ENCODE measurements at places on chromosomes 3 and 15.

DNA sequence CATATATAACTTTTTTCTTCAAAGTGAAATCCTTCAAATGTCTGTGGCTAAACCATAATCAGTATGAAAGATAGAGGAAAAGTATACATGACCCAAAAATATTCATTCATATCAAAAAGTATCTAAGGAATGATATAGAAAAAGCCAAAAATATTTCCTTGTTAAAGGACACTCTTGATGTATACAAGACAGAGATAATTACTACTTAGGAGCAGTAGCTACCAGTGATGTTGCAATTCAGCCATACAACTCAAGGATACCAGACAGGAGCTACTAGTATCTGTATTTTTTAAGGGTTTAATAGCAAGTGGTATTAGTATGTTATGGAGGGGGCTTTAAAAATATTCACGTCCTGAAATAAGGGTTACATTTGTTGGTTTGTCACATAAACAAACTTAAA lies 37.0 kb downstream of the FBXL22 start:
- DNase-seq, result no peak

GRCh38 chr3:52518723-52519444 lies 14.8 kb downstream of the NT5DC2 start:
- DNase-seq, result no peak

GRCh38 chr3:88334187-88334868 lies 184.6 kb downstream of the C3orf38 start:
- no peak for DNase-seq

DNA sequence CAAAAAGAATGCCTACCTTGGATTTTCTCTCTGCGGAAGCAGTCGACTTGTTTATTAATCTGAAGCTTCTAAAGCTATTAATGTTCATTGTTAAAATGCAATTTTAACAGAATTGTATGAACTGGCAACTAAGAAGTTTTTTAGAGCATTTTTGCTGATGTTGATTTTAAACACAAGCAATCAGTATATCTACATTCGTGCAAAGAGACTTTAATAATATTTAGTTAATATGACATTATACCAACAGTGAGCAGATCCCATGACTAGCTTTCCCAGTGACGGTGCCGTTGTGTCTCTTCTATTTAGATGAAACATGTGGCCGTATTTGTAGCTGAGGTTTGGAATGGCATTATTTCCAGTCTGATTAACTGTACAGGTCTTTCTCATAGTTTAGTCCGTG lies 88.0 kb downstream of the PEX5L start:
- DNase-seq, result no peak

GRCh38 chr3:66479532-66479947 lies 21.3 kb downstream of the LRIG1 start:
- DNase-seq, result no peak

DNA sequence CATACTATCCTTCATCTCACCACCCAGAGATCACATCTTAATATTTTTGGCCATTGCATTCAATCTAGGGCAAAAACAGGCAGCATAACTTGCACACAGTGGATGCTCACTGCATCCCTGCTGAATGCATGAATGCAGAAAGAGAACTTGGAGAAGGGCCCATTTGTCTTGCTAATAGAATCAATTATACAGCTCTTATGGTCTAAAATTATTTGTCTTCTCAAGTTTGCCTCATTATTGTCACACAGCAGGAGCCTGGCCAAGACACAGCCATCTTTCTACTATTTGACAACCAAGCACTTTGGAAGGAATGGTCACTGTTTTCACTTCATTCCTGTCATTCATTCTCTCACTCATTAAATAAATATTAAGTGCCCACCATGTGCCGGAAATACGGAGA lies 1.2 kb upstream of the ARHGEF26 start:
- DNase-seq, result no peak

DNA sequence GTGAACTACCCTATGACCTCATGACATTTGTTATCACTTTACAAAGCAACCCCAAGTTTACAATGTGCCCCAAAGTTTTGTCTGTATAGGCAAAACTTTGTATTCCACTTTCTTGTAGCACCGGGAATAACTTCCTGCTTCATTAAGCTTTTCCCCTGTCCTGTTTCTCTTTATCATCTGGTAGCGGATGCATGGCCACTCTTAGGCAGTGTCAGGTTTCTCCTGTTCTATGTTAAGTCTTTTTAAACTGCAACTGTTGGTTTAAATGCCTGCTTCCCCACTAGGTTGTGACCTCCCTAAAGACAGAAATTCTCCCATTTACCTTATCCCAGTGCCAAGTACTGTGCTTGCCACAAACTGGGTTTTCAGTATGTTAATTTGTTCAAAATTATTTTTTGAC lies 433.6 kb upstream of the DPH6 start:
- no peak for DNase-seq

DNA sequence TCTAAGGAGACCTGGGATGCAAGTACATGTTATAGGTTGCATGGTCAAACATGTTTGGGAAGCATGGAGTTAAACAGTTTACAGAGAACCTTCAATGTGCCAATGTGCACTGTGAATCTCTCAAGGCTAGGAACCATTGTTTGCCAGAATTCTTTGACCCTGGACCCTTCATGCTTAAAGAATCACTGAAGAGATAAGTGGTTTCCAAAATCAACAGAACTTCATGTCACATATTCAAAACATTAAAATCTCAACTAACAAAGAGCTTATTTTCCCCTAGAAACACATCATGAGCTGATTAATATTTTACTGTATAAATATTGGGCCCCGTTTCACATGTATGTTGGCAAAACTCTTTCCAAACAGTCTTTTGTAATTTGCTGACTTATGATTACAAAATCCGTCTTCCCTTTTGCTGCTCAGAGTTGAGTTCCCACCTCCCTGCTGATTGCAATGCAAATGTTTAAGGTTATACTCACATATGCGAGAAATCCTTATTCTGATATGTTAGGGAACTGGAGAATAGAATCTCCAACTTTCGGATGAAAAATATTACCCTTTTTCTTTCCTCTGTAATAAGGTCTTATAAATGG lies 380.2 kb downstream of the DIPK2A start:
- DNase-seq, result no peak

DNA sequence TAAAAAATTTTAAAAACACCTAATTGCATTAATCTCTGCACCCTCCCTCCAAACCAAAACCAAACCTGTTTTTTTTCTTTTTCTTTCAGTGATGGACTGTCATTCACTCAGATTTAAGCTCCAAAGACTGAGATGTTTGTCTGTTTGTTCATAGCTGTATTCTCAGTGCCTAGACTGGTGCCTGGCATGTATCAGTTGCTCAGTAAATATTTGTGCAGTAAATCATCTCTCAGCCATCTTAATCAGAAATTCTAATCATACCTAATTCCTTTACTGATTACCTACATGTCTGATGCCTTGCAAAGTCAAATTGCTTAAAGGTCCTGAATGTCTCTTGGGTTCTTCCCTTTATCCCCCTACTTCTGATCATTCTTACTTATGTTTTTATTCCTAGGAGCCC lies 138.8 kb downstream of the ZNF609 start:
- DNase-seq, result no peak

- no peak for DNase-seq
These were observed 281.1 kb upstream of the TPRG1 start for GRCh38 chr3:188890572-188891270.

GRCh38 chr3:131192701-131193100 lies 166.0 kb downstream of the NEK11 start:
- no peak for DNase-seq

DNA sequence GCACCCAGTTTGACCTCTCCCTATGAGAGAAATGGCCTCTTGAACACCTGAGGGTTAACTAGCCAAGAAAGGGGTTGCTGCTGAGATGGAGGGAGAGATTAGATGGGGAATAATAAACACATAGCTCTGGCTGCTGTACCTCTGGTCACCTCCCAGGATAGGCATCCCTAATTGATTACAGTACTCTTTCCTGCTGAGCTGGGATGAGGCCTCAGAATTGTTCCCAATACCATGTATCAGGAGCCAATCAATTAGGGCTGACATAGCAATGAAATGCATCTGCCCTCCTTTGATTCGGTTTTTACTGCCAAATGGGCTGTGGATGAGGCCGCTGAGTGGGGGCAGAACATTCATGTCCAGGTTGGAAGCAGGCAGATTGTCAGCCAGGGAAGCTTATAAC lies 339.4 kb upstream of the SLCO3A1 start:
- no peak for DNase-seq

DNA sequence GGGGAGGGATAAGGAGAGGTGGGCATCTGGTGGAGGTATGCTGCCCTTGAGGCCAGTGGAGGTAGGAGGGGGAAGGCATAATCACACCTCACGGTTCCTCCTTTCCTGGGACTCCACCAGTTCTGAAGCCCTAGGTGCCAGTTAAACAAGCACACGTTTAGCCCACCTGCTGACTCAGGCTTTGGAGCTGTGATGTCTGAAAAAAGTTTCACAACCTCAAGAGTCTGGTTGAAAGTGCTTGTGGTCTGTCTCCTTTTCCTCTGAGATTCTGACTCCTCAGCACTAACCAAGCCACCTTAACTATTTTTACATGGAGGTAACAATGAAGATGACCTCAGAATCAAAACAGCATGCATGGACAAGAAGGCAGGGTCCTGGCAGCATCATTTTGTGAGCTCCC lies 23.0 kb downstream of the HPS3 start:
- no peak for DNase-seq

DNA sequence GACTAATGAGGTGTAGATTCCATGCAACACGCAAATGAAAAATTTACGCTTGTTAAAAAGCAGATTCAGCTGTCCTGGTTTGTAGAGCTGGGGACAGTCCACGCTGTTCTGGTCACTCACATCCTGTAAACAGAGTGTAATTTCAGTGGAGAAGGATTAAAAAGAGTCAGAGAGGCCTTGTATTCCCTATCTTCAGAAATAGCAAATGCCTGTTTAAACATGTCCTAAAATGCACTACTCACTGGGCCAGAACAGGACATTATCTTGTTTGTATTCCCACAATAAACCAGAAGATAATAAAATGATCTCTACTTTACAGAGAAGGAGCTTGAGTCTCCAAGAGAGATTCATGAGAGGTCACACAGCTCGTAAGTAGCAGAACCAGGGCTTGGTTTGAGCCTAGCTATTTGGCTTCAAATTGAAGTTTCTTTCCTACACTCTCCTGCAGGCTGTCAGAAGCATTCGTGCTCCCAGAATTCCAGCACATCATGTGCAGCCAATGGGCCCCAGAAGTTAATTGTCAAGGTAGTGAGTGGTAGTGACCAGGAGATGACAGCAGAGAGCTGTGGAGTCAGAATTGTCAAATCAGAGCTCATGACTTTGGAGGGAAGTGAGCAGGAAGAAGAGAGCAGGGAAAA lies 242.5 kb downstream of the ATP8B4 start:
- DNase-seq, result no peak

DNA sequence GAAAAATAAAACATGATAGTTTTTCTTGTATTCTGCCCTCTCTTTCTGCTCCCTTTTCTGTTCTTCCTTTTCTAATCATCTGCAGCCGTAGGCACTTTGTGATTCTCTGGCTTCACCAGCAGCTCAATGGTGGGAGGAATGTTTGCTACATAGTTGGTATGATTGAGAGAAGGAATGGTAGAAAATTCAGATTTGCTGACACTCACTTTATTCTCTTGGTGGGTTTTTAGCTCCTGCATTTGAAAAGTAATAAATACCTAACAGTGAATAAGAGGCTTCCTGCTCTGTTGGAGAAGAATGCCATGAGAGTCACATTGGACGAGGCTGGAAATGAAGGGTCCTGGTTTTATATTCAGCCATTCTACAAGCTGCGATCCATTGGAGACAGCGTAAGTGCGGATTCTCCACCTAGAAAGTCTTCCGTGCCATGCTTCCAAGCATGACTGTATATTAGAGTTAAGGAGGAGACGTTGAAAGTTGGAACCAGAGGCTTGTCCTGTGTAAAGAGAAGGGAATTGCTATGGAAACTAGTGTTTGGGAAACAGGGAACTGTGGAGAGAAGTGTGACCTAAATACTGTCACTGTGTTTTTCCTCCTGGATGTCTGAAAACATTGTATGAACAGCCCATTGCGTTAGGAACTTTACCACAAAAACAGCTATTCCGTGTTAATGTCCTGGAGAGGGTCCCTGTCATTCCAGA lies 148.9 kb downstream of the ITPR1 start:
- DNase-seq, result no peak

DNA sequence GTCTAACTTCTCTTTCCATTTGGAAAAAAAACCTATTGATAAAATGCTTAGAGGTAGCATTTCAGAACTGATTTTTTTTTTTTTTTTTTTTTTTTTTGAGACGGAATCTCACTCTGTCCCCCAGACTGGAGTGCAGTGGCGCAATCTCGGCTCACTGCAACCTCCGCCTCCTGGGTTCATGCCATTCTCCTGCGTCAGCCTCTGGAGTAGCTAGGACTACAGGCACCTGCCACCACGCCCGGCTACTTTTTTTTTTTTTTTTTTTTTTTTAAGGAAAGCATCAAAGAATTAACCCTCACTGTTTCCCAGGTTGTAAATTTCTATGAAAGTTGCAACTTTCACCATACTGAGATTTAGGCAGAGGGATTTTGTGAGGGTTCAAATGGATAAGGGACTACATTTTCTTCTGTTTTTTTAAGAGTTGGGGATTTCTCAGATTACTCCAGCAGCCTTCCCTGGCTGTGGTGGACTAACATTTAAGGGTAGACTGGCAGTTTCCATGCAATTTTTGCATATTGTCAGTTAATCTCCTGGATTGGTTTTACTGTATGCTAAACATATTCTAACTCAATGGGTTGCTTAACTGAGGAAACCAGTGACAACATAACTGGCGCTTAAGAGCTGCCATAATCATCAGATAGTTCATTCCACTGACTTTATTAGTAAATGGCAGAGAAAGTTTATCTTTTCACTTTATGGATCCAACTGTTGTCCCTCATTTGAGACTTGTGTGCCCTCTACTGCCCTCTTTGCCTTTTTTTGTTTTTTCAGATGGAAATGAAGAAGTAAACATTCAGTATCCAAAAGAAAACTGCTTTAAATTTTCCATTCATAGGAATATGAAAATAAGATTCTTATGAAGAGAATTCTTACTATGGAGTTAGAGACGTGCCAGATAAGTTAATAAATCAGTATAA lies 93.7 kb downstream of the NPTN start:
- no peak for DNase-seq

DNA sequence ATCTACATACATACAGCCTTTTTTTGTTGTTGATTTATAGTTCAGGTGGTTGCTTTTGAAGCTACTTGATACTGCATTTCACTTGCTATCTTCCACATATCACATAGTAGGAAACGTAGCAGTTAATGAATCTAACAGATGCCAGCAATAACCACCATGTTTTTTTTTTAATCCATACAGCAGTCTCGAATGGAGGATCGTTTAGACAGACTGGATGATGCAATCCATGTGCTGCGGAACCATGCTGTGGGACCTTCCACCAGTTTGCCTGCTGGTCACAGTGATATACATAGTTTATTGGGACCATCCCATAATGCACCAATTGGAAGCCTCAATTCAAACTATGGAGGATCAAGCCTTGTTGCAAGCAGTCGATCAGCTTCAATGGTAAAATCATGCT lies 123.2 kb upstream of the CGNL1 start:
- DNase-seq, result no peak

GRCh38 chr3:186223476-186223875 lies 114.6 kb upstream of the ETV5 start:
- no peak for DNase-seq

GRCh38 chr15:25345943-25346342 lies 92.9 kb downstream of the UBE3A start:
- no peak for DNase-seq
